ENCODE measurements at places on chromosomes 3 and 15. TPM values are rescaled to one million over a fixed set of nuclear protein-coding genes. Genes with fewer than 3 reads are reported as not detected.

ITIH1 gene
- 1.5 TPM for total RNA-seq

ATP10A gene
- 5.0 TPM for total RNA-seq

DNA sequence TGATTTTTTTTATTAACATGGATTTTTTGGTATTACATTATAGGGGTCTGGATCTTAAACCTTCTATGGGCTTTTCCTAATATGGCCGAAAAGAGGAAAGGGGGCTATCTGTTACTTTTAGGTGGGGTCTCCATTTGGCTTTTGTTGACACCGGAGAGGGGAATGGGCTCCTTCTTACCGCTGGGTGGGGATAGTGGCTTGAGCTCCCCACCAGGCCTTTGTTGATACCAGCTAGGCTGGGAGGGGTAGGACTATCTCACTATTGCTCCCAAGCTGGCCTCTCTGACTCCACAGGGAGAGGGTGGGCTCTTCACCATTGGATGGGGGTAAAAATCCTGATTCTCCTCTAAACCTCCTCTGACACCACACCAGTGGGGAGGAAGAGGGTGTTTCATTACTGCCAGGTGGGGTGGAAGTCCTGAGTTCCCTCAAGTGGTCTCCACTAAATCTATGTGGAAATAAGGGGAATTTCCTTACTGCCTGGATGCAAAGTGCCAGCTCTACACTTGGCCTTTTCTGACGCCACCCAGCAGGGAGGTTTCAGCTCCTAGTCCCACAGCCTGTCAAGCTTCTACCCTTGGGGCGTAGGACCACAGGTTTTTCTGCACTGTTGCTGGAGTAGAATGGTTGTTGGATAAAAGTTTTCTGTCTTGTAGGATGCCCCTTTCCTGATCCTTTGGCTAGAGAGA is 572.3 kb downstream of the MAGI1 start:
- no peaks in the 10 kb centered on the region for H3K27me3 ChIP-seq
- no peak overlapping the region for H3K4me3 ChIP-seq
- DNase-seq: no peak
- no peak overlapping the region for H3K27ac ChIP-seq
- no peaks in the 10 kb centered on the region for H3K36me3 ChIP-seq
- H3K4me1 ChIP-seq: no peaks in the 10 kb centered on the region

RNF7 gene
- total RNA-seq: 54.4 TPM

DNA sequence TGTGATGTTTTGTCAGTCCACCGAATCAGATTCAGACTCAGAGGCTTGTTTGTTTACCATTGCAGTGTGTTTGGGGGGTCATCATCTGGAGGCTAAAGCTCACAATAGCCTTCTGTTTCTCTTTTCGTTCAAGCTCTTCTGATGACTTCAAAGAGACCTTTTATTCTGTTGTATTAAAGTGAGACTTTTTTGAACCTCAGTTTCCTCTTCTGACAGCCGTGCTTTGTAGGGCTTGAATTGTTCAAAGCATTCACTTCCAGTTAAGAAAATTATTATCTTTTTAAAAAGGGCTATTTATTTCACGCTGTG is 1.3 kb downstream of the PXK start:
- no peaks in the 10 kb centered on the region for H3K27me3 ChIP-seq
- no peak for DNase-seq
- H3K4me3 ChIP-seq: peak overlapping the region; percentile 81
- H3K4me1 ChIP-seq: peaks cover 40% of the 10 kb centered on the region

DNA sequence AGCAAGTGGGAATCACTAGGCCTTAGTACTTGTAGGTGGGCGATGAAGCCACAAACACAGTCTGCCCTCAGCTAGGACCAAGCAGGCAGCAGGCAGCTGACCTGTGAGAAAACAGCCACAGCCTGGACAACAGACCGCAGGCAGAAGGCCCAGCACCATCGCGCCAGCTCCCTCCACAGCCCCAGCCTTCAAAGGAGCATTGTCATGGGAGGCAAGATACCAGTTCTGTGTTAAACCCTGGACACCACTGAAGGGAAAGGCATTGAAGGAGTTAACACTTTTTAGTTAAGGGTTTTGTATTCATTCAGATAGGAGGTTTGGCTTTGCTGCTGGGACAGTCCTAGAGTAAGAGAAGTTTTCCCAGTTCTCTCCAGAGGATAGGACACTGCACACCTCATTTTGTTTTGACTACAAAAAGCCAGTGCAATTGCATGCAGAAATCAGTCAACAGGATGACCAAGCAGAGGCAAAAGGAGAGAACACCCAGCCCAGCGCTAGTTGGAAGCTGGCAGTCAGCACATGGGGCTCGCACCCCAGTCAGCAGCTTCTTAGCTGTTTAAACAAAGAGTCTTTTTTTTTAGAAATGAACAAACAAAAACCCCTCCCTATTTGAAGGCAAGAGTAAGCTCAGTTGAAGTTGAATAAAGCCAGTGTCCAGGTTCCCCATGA is 286.1 kb upstream of the TPM1 start:
- peaks cover 18% of the 10 kb centered on the region for H3K4me1 ChIP-seq
- H3K4me3 ChIP-seq: no peak overlapping the region
- H3K27me3 ChIP-seq: no peaks in the 10 kb centered on the region
- no peak overlapping the region for H3K27ac ChIP-seq
- no peak for DNase-seq

MUSTN1 gene
- total RNA-seq: 3.2 TPM

GRCh38 chr3:126029241-126029640 is 54.7 kb downstream of the SLC41A3 start:
- H3K36me3 ChIP-seq: peaks cover 42% of the 10 kb centered on the region
- no peaks in the 10 kb centered on the region for H3K27me3 ChIP-seq
- H3K4me3 ChIP-seq: no peak overlapping the region
- no peak overlapping the region for H3K27ac ChIP-seq
- no peaks in the 10 kb centered on the region for H3K4me1 ChIP-seq

GRCh38 chr3:45103753-45104714 is 42.1 kb downstream of the CDCP1 start:
- H3K4me3 ChIP-seq: no peak overlapping the region
- no peaks in the 10 kb centered on the region for H3K27me3 ChIP-seq
- DNase-seq: no peak
- H3K27ac ChIP-seq: no peak overlapping the region

ATP8B4 gene
- 3.2 TPM for total RNA-seq

GRCh38 chr15:59646277-59646676 is 11.0 kb downstream of the GTF2A2 start:
- H3K27ac ChIP-seq: no peak overlapping the region
- no peaks in the 10 kb centered on the region for H3K27me3 ChIP-seq
- H3K36me3 ChIP-seq: peaks cover 42% of the 10 kb centered on the region
- DNase-seq: no peak
